CD4-positive, alpha-beta T cell treated with Interleukin-1 beta for 1 hour (primary cell): ENCODE measurements at places on chromosomes 2 and 18.

DNA sequence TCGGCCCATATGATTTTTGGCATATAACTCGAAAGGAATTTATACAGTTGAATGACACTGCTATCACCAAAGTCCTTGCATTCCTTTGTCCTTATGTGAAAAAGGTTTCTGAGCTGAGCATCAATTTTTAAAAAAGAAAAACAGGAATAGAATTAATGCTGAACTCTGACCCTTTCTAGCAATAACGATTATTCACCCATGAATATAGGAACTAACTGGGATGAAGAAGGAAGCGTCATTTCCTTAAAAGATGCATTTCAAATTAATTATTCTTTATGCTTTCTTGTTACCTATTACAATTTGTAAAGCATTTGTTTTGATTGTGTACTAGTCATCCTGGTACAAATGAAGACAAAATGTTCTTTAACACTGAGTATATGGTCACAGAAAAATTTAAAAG lies 19.3 kb downstream of the TMEM247 start:
- DNase-seq = no peak

DNA sequence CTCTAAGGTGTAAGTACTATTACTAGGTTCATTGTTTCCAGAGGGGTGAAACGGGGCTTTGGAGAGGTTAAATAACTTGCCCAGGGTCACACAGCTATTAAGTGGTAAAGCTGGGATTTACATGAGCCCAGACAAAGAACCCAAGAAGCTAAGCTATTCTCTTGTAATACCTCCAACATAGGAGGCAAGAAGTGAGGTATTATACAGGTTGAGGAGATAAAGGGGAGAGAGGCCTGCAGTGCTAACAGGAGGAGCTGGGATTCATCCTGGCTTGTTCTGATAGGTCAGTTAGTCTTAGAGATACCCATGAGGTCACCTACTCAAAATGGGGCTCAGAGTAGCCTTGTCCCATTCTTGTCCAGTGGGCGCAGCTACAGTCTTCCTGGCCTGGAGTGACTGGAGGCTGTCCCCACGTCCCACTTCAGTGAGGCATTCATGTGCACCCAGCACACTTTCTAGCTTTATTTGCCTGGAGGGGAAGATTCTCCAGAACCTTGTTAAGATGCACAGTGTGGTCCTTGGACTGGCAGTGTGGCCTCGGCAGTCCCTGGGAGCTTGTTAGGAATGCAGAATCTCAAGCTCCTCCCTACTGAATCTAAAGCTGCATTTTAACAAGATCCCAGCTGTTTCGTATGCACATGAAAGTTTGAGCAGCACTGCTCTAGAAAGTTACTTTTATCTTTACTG lies 63.5 kb downstream of the MEIS1 start:
- no peak for DNase-seq

DNA sequence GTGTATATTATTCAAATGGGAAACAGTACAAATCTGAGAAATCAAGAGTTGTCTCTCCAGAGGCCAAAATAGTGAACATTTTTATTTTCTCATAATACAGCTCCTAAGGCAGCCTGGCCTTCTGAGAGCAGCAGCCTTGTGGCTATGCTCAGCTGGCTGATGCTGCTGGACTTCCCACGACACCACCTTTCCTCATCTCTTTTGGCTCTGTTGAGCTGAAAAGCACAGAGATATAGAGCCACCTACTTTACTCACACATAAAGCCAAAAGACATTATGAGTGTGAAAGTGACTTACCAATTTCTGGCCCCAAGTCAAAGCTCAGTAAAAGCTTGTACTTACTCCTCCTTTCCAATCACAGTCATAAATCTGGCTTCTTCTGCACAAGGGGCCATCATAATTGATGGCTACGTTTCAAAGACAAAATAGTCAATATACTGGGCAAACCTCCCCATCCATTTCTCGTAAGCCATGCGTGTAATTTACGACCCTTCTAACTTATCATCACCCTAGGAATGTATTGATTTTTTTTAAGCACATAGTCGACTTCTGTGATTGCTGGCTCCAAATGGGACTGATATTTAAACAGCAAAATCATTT lies 18.6 kb upstream of the REG3A start:
- no peak for DNase-seq

- DNase-seq = no peak
Observed at GRCh38 chr2:46269001-46269400, 28.2 kb upstream of the EPAS1 start.

DNA sequence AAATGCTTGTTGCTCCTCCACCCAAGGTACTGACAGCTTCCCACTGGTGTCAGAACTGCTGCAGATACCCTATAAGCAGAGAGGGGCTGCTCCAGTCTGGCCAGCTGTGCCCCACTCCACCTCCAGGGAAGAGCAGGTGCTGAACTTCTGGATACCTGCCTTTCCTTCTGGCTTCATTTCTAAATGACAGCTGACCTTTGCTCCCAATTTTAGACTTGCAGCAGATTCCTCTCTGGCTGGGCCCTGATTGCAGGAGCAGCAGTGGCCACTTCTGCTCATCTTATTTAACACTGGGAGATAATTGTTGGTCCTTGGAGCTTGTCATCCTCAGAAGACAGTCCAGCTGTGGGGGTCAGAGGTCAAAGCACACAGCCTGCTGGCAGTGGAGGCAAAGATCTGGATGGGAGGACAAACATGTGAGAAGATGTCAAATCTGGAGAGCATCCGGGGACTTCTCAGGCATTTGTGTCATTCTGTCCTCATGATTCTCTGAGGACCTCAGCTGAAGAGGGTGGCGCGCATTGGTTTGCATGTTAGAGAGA lies 38.9 kb downstream of the SETBP1 start:
- DNase-seq = no peak
